Foreskin keratinocyte (primary cell): ENCODE measurements at places on chromosomes 12 and 14. TPM values are rescaled to one million over a fixed set of nuclear protein-coding genes. Genes with fewer than 3 reads are reported as not detected.

NXPH4 gene
- 1.2 and 1.3 TPM in 2 replicates for total RNA-seq

TAOK3 gene
- 30.4 and 31.7 TPM in 2 replicates for total RNA-seq

KRR1 gene
- 81.1 and 85.8 TPM in 2 replicates for total RNA-seq

CSRNP2 gene
- 13.8 and 15.6 TPM in 2 replicates for total RNA-seq

GLS2 gene
- 0.53 and 0.65 TPM in 2 replicates for total RNA-seq
